ENCODE measurements at places on chromosomes 1 and 21.

DNA sequence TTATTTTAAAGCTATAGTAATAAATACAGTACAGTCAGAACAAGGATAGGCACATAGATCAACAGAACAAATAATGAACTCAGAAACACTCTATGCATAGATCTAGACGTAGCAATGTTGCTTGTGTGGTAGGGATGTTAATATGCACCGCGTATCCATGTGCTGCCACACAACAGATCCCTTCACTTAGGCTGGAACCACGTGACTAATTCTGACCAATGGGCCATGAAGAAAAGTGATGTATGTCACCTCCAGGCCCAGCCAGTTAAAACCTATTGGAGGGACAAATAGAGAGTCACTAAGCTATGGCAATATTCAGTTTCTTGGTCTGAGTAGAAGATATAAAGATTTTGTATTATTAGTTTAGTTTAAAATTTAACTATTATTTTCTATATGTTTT lies 91.4 kb downstream of the ADAMTS1 start:
- no peak for DNase-seq

GRCh38 chr21:34882719-34883131 lies 166.4 kb downstream of the RUNX1 start:
- DNase-seq: no peak

GRCh38 chr1:23545851-23546250 lies 13.4 kb downstream of the ID3 start:
- no peak for DNase-seq

GRCh38 chr1:43653893-43654292 lies 3.9 kb downstream of the KDM4A start:
- DNase-seq: no peak

DNA sequence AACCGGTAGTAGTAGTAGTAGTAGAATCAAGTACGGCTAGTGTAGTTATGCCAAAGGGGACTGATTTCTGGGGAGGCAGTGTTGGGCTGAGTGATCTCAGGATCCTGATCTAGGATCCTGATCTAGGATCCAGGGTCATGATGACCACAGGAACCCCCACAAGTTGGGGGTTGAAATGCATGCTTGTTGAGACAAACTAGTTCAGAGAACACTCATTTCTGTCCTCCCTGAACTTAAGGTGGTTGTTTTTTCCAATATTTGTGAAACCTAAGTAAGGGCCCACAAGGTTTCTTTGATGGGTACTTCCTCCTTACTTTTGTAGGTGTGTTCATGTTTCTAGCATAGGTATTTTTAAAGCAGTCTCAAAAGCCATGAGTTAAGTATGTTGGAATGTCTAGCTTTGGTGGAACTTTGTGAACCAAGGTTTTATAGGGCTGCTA lies 33.9 kb upstream of the PDC start:
- no peak for DNase-seq

DNA sequence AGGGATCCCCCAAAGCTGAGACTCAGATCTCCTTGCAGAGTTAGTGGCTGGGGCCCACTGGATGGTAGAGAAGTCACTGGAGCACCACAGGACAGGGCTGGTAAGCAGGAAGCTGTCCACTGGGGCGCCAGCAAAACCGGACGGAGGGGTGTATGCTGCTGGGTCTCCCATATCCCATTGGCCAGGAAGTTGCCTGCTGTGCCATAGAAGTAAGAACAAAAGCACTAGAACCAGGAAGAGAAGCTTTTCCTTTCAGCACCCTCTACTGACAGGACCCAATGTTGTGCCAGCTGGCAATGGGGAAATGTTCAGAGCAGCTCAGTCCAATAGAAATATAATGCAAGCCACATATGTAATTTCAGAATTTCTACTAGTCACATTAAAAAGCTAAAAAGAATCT lies 146.6 kb downstream of the SPATA46 start:
- no peak for DNase-seq

- peak; percentile 17 for DNase-seq
Observed at GRCh38 chr1:19209439-19209989, 552 bp downstream of the UBR4 start.

DNA sequence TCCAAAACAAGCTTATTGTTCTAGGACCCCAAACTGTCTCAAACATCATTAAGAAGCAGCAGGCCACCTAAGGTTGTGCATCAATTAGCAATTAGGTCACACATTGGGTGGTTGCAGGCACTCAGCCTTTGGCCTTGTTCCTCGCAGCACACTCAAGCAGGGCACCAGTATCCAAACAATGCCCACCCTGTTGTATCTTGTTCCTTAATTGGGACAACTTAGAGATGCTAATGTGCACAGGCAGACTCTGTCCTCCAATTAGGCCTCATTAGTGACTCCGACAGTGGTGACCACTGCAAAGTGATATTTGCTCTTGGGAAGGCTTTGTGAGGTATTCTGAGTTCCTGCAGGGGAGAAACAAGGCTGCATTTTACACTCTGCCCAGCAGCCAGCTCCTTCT lies 515.1 kb upstream of the PTBP2 start:
- DNase-seq: no peak

DNA sequence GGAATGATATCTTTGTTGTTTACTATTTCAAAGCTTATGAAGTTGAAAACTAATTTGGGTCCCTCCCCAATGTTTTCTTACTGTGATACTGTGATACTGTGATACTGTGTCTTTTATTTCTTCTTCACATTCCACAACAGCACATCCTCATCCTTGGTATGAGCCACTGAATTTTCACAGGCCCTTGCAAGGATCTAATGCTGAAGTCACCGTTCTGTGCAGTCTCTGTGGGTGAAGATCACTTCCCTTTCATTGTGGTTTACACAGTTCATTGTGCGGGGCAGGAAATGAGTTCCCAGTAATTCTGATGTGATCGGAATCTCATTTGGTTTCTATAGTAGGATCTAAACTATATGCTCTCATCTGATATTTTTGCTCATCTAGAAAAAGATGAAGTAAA lies 32.1 kb upstream of the PAXBP1 start:
- no peak for DNase-seq

DNA sequence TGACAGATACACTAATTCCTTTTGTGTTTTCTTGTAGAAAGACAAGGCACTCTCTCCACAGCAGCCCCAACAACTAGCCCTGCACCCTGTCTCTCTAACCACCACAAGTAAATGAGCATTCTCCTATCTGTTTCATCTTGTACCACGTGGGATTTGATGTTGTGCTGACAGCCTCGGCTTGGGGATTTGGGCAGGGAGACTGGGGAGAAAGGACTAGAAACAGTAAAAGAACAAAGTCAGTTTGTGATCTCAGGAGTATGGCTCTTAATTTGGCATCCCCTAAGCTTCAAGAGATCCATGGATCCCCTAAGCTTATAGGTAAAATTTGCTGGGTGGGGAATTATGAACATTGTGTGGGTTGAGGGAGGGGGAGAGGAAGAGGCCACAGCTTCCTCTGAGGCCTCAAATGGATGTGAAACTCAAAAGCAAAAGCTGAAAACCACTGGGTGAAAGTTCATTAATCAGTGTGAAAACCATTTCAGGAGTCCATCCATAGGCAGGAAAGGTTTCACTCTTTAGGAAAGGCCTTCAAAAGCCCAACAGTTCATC lies 3.1 kb downstream of the C1orf162 start:
- DNase-seq: peak; percentile 17

GRCh38 chr1:47441450-47442106 lies 3.7 kb downstream of the FOXD2 start:
- DNase-seq: no peak

DNA sequence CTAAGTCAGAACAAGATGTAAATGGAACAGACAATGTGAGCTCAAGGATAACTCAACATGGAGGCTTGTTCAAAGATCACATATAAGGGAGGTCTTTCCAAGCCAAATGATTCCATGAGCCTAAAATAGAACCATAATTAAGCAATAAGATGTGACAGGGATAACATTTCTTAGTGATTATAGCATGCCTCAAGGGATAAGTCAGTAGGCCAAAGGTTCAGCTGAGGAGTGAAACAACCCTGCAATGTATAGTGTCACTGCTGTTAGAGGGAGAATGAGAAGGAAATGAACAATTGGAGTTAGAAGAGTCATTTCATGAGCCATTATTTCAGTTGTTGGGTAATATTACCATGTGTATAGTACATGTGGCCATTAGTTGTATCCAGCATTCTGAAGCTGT lies 25.0 kb downstream of the GORAB start:
- no peak for DNase-seq

GRCh38 chr1:221169447-221169889 lies 290.2 kb downstream of the HLX start:
- no peak for DNase-seq

DNA sequence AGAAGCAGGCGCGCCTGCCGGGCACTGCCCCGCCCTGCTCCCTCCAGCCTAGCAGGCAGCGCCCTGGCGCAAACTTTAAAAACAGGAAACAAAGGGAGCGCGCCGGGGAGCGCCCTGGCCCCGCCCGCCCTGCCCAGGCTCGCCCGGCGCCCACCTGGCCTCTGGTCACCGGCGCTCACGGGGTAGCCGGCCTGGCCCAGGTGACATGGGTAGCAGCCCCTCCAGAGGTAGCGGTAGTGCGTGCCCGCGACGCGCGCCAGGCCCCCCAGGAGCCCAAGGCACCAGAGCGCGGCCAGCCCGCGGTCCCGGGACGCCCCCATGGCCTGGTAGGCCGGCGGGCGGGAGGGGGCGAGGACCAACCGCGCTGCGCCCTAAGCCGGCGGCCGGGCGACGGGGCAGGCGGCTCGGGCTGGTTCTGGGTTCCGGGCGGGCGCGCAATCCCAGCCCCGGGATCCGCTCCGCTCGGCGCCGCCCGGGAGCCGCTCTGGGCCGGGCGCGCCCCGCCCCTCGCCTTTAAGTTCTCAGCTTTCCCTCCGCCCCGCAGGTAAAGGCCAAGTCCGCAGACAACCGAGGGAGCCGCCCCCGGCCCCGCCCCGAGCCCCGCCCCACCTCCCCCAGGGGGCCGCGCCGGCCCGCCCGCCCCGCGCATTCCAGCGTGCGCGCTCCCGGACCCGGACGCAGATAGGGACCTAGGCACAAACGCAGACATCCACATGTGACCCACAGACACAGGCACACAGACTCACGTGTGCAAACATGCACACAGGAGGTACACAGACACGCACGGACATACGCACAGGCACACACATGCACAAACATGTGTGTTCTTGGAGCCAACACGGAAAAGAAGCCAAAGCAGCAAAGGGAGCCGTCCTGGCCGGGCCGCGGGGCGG lies 76.7 kb downstream of the ARHGEF16 start:
- peak; percentile 41 for DNase-seq

DNA sequence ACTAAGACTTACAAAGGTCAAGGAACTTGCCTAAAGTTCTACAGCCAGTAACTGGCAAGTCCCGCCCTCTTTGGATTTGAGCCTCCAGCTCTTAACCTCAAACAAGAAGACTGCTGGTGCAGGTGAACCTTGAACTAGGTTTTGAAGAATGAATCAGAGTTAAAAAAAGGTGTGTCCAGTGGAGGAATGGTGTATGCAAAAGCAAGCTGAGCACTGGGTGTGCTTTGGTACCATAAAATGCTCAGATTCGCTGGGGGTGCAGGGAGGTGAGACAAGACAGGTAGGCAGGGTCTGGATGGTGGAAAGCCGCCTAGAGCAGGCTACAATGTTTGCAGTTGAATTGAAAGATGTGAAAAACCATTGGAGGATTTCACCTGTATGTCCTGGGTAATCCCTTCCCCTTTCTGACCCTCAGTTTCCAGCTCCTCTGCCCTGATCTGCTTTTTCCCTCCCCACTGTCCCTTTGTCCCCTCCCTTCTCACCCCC lies 39.8 kb downstream of the FOXD2 start:
- no peak for DNase-seq

GRCh38 chr1:67408148-67408547 lies 22.1 kb downstream of the SERBP1 start:
- no peak for DNase-seq

DNA sequence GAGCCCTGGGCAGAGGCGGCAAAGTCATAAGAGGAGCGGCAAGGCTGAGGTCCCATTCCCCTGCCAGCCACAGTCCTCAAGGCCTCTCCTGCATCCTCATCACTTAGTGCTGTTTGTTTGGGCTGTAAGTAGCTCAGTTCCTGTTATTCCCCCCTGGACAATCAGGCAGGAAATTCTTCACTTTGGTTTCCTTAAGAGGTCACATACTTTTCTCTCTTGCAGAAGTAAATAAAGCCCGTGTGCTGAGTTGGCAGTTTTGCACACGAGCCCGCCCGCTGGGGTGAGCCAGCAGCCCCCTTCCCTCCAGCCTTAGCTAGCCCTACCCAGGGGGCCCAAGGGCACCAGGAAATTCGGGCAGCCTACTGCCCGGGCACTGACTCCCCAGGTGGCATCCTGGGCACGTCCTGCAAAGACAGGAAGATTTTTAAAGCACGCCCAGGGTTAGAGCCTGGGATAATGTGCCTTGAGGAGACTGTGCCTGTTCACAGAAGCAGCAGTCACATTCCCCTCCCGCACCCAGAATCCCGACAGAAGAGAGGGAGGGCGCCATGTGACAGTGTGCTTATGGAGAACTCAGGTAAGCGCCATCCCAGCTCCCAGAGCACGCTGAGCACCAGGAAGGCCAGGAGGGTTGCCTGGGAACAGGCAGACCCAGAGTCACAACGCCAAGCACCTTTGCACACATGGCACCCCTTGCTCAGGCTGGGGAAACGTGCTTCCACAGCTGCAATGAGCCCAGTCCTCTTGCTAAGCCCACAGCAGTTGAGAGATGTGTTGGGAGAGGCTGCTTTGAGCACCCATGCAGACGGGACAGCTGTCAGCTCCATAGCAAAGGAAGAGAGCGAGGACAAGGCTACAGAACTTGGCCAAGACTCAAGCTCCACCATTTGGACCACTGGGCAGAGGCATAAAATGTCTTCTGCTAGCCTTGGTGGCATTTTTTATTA lies 144.5 kb upstream of the TMEM51 start:
- no peak for DNase-seq

DNA sequence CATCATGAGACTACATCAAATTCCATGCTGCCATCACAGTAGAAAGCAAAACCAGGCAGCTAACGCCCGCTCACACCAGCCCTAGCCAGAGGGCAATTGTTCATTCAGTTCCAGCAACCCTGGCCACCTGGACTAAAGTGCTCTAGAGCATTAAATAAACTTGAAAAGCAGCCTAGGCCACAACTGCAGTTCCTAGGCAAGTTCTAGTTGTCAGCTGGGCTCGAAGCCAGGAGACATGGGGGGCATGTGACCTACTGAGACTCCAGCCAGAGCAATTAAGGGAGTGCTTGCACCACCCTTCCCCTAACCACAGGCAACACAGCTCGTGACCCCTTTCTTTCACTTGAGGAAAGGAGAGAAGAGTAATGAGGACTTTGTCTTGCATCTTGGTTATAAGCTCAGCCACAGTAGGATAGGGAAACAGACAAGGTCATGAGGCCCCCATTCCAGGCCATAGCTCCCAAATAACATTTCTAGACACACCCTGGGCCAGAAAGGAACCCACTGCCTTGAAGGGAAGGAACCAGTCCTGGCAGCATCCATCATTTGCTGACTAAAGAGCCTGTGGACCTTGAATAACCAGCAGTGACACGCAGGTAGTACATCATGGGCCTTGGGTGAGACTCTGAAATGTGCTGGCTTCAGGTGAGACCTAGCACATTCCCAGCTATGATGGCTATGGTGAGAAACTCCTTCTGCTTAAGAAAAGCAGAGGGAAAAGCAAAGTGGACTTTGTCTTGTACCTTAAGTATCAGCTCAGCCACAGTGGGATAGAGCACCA lies 77.0 kb downstream of the ZZZ3 start:
- DNase-seq: no peak
